ENCODE measurements at places on chromosomes 4 and X.

GRCh38 chr4:53014881-53015280, 152.8 kb downstream of the RASL11B start:
- DNase-seq = no peak

DNA sequence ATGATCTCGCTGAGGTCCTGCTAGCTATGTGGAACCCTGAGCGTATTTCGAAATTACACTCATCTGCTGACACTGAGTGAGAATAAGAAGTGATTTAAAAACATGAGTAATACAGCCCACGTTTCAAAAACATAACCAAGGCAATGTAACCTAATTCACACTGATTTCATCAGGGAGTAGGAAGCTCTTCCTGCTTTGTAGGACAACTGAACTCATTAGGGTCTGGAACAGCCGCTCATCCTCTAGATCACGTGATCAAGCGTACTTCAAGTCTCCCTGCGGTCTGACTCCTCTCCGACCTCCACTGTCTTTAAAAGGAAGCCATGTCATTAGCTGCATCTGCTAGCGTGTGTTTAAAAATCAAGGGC, 138.0 kb downstream of the NSUN7 start:
- DNase-seq = no peak

GRCh38 chrX:38870361-38870895, 69.2 kb downstream of the MID1IP1 start:
- no peak for DNase-seq

DNA sequence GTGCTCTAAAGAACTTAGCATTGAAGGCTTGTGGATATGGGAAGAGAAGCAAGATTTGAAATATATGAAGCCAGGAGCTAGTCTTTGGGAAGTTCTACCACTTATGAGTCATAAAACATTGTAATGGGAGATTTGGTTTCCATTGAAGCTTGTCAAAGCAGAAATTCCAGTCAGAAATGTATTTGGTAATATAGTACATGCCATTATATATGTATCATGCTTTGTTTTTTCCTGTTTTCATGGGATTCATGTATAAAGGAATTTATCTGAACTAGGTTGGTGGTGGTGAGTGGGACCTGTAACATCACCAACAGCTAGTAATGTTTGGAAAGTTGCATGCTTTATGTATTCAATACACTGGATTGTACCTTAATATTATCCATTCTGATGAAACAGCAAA, 14.6 kb upstream of the DCAF8L2 start:
- no peak for DNase-seq
